NCI-H526 (cell line): ENCODE measurements at places on chromosomes 2 and 18.

- DNase-seq: no peak
Measured at GRCh38 chr2:6957910-6958615, 40.9 kb downstream of the RNF144A start.

- no peak for DNase-seq
Measured at GRCh38 chr2:55896633-55897032, 26.9 kb downstream of the EFEMP1 start.

DNA sequence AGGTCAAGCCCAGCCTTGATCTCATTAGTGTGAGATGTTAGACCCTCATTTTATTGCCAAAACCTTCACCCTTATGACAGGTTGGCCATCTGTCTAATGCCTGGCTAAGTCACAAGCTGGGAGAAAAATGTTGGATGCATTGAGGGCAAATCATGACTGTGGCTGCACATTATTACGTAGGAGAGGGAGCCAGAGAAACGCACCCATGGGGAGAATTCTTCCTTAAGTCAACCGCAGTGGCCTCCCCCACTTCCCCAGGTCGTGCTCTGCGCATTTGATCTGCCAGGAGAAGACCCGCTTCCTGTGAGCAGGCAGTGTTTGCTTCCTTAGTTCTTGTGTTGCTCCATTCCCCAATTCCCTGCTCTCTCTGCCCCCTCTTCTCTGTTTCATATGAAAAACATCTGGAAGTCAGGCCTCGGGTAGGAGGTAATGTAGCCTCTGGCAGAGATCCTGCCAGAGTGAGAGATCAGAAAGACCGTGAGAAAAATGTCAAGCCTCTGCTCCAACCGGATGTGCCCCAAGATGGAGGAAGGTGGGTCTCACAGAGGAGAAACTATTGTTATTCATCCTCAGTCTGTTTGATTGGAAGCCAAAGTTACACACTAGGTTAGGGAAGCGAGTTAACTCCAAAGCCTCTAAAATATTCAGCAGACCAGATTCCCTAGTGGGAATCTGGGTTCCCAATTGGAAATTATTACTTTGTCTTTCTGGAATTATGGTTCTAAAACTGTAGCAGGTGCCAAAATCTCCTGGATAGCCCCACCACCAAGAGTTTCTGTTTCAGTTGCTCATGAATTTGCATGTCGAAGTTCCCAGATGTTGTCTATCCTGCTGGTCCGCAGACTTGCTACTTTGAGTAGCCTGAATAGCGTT, 144.3 kb upstream of the PELI1 start:
- peak; percentile 52 for DNase-seq

- no peak for DNase-seq
Measured at GRCh38 chr2:69001879-69002278, 11.1 kb upstream of the ANTXR1 start.

GRCh38 chr2:41967476-41968181, 80.2 kb upstream of the PKDCC start:
- DNase-seq: no peak

- DNase-seq: peak; percentile 56
Measured at GRCh38 chr2:70087702-70088597, 673 bp downstream of the PCBP1 start.

DNA sequence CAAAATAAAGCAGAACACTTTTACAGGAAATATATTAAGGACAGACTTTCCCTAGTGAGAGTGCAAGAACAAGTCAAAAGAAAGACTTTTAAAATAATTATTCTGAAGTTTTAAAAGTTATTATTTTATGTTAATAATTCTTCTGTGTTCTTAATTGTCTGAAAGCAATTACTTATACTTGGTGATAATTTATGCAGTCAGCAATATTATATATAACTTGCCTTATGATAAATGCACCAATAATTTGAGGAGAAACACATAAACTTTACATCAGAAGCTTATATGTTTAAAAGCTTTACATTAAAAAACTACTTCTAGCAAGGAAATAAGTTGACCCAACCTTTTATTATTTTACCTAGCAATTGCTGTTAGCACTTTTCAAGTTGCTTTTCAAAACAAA, 3.5 kb upstream of the CALCRL start:
- no peak for DNase-seq

GRCh38 chr2:65075605-65076344, 19.6 kb downstream of the CEP68 start:
- DNase-seq: no peak

DNA sequence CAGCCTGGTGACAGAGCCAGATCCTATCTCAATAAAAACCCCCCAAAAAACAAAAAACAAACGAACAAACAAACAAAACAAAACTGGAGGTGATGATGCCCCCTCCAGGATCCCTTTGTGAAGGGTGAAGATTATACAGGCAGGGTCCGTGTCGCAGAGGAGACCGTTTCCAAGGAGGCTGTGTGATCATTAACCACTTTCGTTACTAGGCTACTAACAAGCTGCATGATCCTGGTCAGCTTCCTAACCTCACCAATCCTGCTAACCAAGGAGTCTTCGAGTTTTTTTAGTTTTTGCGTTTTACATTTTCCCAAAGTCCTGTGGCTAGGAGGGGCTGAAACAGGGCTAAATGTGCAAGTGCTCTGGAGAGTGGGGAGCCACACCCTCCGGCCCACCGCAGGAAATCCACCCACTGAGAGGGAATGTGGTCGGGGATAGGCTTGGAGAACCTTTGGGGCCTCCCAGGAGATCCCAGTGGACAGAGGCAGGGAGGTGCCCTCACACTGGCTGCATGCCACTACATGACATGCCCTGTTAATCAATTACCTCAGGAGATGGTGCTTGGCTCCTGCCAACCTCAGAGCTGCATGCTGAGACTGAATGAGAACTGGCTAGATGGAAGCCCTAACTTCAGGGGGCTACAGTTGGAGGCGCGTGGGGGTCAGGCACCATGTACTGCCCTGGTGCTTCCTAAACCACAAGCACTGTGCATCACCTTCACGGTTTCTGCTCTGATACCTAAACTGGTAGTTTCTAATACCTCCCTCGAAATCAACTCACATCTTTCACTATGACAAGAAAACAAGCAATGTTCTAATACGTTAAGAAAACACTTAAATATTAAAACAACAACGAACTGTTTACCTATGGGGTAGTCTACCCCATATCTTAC, 67.5 kb upstream of the RGPD5 start:
- no peak for DNase-seq

DNA sequence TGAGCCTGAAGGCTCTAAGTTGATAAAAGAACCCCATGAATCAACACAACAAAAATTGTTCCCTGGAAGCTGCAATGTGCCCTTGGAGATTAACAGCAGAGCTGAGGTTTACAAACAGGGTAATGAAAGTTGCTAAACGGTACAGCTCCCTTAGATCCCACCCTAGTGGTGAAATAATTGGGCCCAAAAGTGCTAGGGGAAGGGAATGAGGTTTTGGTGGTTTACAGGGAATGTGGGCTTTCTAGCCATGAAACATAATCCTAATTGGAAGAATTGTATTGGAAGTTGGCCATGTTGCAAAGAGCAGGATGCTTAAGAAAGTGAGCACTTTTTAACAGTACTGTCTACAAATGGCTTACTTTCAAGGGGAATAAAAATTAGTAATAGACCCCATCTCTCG, 180.2 kb upstream of the SMIM21 start:
- no peak for DNase-seq
